ENCODE measurements at places on chromosomes 2 and 18.

GRCh38 chr2:75324141-75324540 is 124.8 kb upstream of the TACR1 start:
- DNase-seq, result no peak

DNA sequence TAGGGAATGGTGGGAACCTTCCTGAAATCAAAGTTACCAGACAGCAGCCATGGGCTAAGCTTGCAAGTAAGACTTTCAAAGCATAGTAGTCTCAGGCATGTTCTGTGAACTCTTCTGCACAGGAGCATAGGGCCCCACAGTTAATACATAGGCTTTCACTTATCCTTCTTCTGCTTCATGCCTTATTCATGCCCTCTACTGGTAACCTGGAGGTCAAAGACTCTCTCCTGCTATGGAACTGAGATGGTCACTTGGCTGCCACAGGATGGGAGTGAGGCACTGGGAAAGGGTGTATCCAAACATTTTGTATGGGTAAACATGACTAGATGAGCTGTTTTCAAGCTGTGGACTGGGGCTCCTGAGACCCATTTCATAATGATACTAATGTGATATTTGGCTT is 49.1 kb upstream of the ZNF638 start:
- DNase-seq, result no peak

DNA sequence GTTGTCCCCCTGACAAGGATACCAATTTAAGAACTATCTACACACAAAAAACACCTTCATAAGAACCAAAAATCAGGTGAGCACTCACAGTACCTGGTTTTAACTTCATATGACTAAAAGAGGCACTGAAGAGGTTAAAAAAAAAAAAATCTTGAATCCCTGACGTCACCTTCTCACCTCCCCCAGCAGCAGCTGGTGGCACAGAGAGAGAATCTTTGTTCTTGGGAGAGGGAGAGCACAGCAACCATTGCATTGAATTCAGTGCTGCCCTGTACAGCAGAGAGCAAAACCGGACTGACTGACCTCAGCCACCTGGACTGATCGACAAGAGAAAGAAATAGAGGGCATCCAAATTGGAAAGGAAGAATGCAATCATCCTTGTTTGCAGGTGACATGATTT is 566.0 kb downstream of the TMX3 start:
- DNase-seq, result no peak

DNA sequence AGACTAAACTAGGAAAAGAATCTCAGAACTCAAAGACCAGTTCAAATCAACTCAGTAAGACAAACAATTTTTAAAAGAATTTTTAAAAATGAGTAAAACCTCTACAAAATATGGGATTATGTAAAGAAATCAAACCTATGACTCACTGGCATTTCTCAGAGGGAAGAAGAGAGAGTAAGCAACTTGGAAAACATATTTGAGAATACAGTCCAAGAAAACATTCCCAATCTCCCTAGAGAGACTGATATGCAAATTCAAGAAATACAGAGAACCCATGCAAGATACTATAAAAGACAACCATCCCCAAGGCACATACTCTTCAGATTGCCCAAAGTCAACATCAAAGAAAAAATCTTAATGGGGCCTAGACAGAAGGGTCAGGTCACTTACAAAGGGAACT is 162.7 kb downstream of the WDPCP start:
- no peak for DNase-seq

DNA sequence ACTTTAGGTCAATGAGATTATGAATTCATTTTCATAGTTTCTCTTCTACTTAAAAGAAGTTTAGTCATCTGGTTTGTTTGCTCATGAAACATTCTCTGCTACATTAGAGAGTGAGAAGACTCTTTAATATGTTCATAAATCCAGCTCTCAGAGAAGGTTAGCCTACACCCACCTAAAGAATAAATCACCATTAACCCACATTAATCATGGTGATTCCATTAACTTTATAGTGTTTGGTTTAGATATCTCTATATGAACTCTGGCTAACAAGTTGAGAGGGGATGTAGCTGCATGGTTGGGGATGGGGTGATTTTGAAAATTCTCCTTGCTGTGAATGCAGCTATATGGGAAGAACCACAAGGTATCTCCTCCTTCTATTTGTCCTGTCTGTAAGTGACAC is 10.7 kb downstream of the TFPI start:
- DNase-seq, result no peak

DNA sequence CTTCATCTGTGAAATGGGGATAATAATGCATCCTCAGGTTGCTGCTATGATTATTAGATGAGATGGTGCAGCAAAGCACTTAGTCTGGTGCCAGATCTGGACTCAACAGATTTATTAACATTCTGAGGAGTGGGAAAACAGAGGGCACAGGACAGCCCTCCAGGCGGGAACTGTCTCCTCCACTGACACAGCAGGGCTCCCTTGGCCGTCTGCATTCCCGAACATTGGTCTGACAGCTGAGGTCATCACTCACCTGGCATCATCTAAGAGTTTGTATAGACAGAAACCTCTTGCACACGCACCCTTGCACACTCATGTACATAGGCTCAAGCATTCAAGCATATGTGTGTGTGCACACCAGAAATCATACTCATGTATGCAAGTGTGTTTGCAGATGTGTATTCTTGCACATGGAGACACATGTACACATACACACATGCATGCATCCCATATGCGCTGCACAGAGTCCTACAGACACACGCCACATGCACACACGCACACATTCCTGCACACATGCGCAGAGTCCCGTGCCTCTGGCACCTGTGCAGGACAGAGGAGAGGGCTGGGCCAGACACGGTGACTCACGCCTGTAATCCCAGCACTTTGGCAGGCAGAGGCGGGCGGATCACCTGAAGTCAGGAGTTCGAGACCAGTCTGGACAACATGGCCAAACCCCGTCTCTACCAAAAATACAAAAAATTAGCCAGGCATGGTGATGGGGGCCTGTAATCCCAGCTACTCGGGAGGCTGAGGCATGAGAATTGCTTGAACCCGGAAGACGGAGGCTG is 173.3 kb upstream of the GLI2 start:
- DNase-seq, result no peak

Data from activated naive CD8-positive, alpha-beta T cell treated with anti-CD3 and anti-CD28 coated beads, Interleukin-2, amount 50 U/mL, for 24 hours (primary cell).